Stimulated activated CD4-positive, alpha-beta T cell treated with anti-CD3 and anti-CD28 coated beads, Interleukin-1b, Interleukin-23, amount 100 ng/mL, for 24 hours (primary cell): ENCODE measurements at places on chromosomes 3 and 15.

DNA sequence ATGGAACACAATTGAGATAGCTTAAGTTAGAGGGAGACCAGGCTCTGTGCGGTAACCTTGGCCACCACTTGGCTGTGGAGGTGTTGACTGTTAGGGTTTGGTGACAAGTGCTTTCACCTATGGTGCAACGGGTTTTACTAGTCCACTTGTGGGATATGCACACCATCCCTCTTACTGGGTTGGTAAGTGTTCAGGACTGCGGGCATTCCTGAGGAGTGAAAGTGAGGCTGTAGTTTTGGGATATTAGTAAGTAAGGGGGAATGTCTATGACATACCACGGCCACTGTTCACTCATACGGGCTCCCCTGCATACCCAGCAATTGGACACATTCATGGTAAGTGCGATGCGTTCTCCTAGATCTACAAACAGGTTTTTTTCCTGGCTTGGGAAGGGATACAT, 8.0 kb upstream of the RAD54L2 start:
- DNase-seq: no peak

GRCh38 chr15:78265752-78266224, 1.4 kb downstream of the DNAJA4 start:
- no peak for DNase-seq

GRCh38 chr3:174907628-174908407, 48.7 kb downstream of the NAALADL2 start:
- DNase-seq: no peak

GRCh38 chr15:75234191-75234810, 23.8 kb upstream of the GOLGA6C start:
- DNase-seq: no peak

DNA sequence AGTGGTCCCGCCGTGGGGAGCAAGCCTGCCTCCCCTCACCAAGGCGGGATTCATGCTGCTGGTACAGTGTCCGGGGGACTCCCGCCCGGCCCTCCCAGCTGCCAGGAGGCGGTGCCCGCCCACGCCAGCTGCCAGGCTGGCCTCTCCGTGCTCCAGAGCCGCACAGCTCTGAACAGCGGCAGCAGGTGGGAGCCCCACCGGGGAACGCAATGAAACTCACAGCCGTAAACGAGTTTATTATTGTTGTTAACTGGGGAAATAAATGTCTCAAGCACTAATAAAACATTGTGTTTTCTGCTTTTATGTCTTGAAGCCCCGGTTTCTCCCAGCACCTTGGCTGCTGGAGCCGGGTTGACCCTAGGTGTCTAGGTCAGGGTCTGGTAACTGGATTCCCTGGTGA, 317.7 kb upstream of the TLE3 start:
- no peak for DNase-seq

DNA sequence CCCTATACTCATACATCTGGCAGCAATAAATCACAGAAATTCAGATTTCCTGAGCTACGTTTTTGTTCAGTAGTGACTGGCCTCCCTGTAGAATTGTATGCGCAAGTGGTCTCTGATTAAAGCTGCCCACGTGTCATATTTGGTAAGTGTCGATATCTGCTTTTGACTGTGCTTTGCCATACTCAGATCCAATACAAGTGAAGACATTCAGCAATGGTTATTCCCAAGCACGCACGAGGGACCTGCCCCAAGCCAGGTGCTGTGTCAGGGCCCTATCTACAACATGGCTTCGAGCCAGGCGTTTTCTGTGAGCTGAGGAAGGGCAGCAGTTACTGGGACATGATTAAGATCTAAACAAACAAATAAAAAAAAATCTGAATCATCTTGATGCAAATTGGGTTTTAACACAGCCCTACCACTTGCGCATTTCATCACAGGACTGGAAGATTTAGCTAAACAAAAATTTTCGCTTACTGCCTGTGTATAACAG, 47.2 kb upstream of the ICE2 start:
- DNase-seq: no peak
